ENCODE measurements at places on chromosomes 7 and 10. TPM values are rescaled to one million over a fixed set of nuclear protein-coding genes. Genes with fewer than 3 reads are reported as not detected.
A peak's percentile ranks its signal among the peaks of the same experiment; 100 is the strongest.

Gene IDE
- 27.0 TPM for total RNA-seq

Gene PAPOLB
- not detected for total RNA-seq

- H3K4me3 ChIP-seq: peak overlapping the region; percentile 89
- peaks cover 98% of the 10 kb centered on the region for H3K4me1 ChIP-seq
- no peaks in the 10 kb centered on the region for H3K27me3 ChIP-seq
Observed at GRCh38 chr10:14583252-14583651, 191.4 kb downstream of the FAM107B start.

GRCh38 chr7:35734001-35734483 is 39.1 kb upstream of the HERPUD2 start:
- no peak for DNase-seq
- peaks cover 12% of the 10 kb centered on the region for H3K4me1 ChIP-seq
- H3K27me3 ChIP-seq: no peaks in the 10 kb centered on the region
- H3K36me3 ChIP-seq: no peaks in the 10 kb centered on the region
- H3K4me3 ChIP-seq: no peak overlapping the region

Gene CHST3
- total RNA-seq: not detected

Gene C10orf53
- total RNA-seq: not detected

Gene NUTM2A
- 0.88 TPM for total RNA-seq

DNA sequence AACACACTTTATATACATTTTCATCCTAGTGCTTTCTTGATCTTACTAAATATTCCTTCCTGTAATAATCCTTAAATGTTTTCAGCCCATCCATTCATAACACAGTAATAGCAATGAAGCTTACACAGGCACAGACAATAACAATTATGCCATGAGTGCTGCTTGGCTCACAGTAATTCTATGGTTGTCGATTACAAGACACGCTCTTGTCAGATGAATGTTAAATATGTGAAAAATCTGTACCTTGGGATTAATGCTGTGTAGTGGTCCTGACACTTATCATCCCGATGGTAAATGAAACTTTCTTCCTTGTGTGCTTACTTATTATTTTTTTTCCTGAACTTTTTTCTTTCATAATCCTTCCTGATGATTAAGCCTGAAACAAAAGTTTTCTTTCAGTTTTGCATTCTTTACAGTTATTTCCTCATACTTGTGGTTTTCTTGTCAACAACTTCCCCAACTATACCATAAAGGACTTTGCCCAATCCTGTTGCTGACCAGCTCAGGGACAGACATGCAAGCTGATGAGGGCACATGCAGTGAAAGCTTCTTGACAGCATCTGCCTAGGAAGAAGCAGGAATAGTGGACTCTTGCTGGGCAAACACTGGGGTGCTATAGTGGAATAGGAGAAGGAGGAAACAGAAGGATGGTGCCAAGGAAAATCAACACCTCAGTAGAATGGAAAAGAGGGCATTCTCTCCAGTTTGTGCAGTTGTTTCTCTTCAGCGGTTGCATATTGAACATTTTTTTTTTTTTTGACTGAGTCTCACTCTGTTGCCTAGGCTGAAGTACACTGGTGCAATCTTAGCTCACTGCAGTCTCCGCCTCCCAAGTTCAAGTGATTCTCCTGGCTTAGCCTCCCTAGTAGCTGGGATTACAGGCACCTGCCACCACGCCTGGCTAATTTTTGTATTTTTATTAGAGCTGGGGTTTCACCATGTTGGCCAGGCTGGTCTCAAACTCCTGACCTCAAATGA is 6.7 kb upstream of the MGAM2 start:
- no peaks in the 10 kb centered on the region for H3K4me1 ChIP-seq
- no peak for DNase-seq
- no peaks in the 10 kb centered on the region for H3K36me3 ChIP-seq

Gene EEPD1
- total RNA-seq: 1.2 TPM

Gene INHBA
- total RNA-seq: not detected

DNA sequence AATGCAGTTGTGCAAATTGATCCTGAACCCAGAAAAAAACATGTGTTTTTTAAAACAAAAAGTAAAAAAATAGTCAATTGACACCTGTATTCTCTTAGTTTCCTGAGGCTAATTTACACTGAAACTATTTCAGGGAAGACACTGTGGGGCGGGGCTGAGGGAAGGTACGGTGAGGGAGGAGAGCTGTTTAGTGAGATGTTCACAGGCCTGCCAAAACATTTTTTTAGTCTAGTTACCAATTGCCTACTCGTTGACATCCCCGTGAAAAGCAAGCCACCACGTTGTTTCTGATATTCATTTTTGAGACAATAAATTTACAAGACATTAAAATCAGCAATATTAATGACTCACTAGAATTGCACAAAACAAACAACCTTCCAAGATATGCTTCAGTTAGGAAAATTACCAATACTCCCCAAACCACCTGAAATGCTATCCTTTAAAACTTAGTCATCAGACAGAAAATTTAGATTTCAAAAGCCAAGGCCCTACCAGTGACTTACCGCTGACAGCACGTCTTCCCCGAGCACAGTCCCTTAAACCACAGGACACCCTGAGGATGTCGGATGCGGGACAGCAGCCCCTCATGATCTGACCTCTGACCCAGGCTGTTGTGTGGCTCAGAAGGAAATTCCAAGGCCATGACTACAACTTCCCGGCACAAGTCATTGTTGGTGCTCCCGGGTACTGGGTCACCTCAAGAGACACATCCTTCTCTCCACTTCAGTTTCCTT is 279.2 kb downstream of the PRPF18 start:
- DNase-seq: no peak
- peaks cover 39% of the 10 kb centered on the region for H3K4me1 ChIP-seq
- no peaks in the 10 kb centered on the region for H3K27me3 ChIP-seq

Gene TBXAS1
- 2.7 TPM for total RNA-seq

Gene FFAR4
- total RNA-seq: not detected

DNA sequence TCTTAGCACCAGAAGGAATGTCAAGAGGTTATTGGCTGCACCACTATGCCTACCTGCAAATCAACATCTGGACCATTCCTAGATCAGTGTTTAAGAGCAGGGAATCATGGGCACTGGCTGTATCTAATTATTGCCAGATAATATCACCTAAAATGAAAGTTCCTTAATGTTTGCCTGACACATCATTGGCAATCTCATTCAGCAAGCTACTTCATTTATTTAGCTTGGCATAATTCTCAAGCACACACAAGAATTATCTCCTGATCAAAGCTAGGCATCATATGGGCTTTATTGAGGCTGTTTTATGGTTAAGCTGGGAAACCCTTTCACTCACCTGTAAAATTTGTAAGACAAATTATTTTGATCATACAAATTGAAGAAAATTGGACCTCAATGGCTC is 581.7 kb downstream of the INHBA start:
- H3K27ac ChIP-seq: no peak overlapping the region
- no peaks in the 10 kb centered on the region for H3K36me3 ChIP-seq
- DNase-seq: no peak
- H3K4me1 ChIP-seq: no peaks in the 10 kb centered on the region

- H3K36me3 ChIP-seq: no peaks in the 10 kb centered on the region
- peaks cover 4% of the 10 kb centered on the region for H3K27me3 ChIP-seq
- no peak for DNase-seq
- no peak overlapping the region for H3K4me3 ChIP-seq
Observed at GRCh38 chr10:627032-627992, 62.2 kb downstream of the DIP2C start.

GRCh38 chr7:74002474-74003017 is 25.4 kb upstream of the ELN start:
- H3K4me3 ChIP-seq: peak overlapping the region; percentile 45
- DNase-seq: no peak
- no peak overlapping the region for H3K27ac ChIP-seq
- H3K4me1 ChIP-seq: peaks cover 15% of the 10 kb centered on the region
- no peaks in the 10 kb centered on the region for H3K36me3 ChIP-seq

GRCh38 chr10:79355420-79356017 is 8.2 kb downstream of the PPIF start:
- no peak overlapping the region for H3K4me3 ChIP-seq
- no peak for DNase-seq
- no peaks in the 10 kb centered on the region for H3K27me3 ChIP-seq
- H3K36me3 ChIP-seq: peaks cover 53% of the 10 kb centered on the region

Gene GPC2
- total RNA-seq: 40.1 TPM

GRCh38 chr10:80156216-80156615 is 23.7 kb downstream of the PLAC9 start:
- no peaks in the 10 kb centered on the region for H3K27me3 ChIP-seq
- no peak overlapping the region for H3K27ac ChIP-seq
- peaks cover 12% of the 10 kb centered on the region for H3K36me3 ChIP-seq
- no peak for DNase-seq
- H3K4me3 ChIP-seq: no peak overlapping the region
- H3K4me1 ChIP-seq: peaks cover 20% of the 10 kb centered on the region

Gene NKX6-2
- total RNA-seq: not detected

GRCh38 chr10:14692344-14693076 is 82.2 kb downstream of the FAM107B start:
- H3K4me3 ChIP-seq: no peak overlapping the region
- H3K36me3 ChIP-seq: no peaks in the 10 kb centered on the region
- no peak overlapping the region for H3K27ac ChIP-seq
- H3K27me3 ChIP-seq: no peaks in the 10 kb centered on the region
- H3K4me1 ChIP-seq: peaks cover 5% of the 10 kb centered on the region

DNA sequence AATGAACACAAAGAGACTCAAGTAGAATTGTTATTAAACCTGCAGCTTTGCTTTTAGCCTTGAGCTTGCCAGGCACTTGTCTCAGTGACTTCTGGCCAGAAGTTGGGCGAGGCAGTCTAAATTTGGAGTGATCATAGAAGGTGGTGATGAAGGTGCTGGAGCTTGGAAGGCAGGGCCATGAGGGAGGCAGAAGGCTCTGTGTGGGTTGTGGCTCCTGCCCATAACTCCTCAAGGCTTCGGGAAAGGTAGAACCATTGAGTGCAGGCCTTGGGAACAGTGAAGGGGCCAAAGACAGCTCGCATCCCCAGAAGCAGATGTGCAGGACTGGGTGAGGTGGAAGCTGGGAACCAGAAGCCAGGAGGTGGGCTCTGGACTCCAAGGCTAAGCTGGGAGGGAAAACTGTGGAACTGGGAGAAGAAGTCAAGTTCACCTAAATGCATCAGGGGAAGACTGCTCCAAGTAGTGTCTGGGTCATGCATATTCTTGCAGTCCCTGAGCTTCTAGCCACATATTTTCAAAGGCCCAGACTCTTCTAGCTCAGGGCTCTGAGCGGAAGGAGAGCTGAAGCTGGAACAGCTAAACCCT is 111.1 kb upstream of the HABP2 start:
- no peak overlapping the region for H3K27ac ChIP-seq
- DNase-seq: no peak
- H3K4me1 ChIP-seq: no peaks in the 10 kb centered on the region
- peaks cover 1% of the 10 kb centered on the region for H3K27me3 ChIP-seq

GRCh38 chr7:76260171-76260703 is 42.2 kb upstream of the HSPB1 start:
- peak; percentile 56 for DNase-seq
- no peaks in the 10 kb centered on the region for H3K36me3 ChIP-seq
- peaks cover 6% of the 10 kb centered on the region for H3K4me1 ChIP-seq
- no peak overlapping the region for H3K4me3 ChIP-seq
- peaks cover 35% of the 10 kb centered on the region for H3K27me3 ChIP-seq
- no peak overlapping the region for H3K27ac ChIP-seq

Gene GDF10
- total RNA-seq: 0.75 TPM

Gene SHTN1
- total RNA-seq: 0.25 TPM

GRCh38 chr10:13972609-13973008 is 358.1 kb downstream of the FRMD4A start:
- DNase-seq: no peak
- no peaks in the 10 kb centered on the region for H3K36me3 ChIP-seq
- no peak overlapping the region for H3K27ac ChIP-seq
- no peaks in the 10 kb centered on the region for H3K27me3 ChIP-seq
- H3K4me1 ChIP-seq: no peaks in the 10 kb centered on the region

Gene PLEKHS1
- not detected for total RNA-seq

Gene EMX2
- not detected for total RNA-seq

GRCh38 chr7:30687604-30688003 is 5.3 kb upstream of the CRHR2 start:
- H3K4me1 ChIP-seq: peaks cover 17% of the 10 kb centered on the region
- no peak for DNase-seq
- H3K27ac ChIP-seq: no peak overlapping the region
- no peaks in the 10 kb centered on the region for H3K36me3 ChIP-seq
- H3K4me3 ChIP-seq: no peak overlapping the region
- H3K27me3 ChIP-seq: peaks cover 33% of the 10 kb centered on the region

GRCh38 chr10:3060481-3060889 is 6.9 kb upstream of the PFKP start:
- H3K4me1 ChIP-seq: peaks cover 7% of the 10 kb centered on the region
- H3K27me3 ChIP-seq: peaks cover 5% of the 10 kb centered on the region

Gene SFTPA2
- total RNA-seq: not detected

GRCh38 chr10:6347391-6347951 is 144.7 kb downstream of the PFKFB3 start:
- H3K36me3 ChIP-seq: no peaks in the 10 kb centered on the region
- H3K27ac ChIP-seq: peak overlapping the region; percentile 93
- no peak for DNase-seq
- H3K4me3 ChIP-seq: peak overlapping the region; percentile 70

DNA sequence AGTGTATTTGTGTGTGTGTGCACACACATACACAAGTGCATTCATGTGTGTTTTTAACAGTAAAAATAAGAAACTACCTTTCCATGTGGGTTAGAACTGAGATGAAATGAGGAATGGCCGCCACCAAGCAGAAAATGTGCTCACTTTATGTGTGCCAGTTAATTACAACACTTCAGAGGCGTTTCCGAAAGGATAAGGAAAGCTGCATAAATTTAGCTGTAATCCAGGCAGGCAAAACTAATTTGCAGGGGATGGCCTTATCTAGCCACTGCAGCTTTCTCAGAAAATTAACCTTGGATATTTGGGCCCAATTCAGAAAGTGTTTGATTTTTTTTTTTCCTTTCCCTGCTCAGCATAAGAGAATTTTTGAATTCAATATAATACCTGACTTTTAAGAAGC is 328.8 kb upstream of the PHF14 start:
- no peaks in the 10 kb centered on the region for H3K36me3 ChIP-seq
- H3K27me3 ChIP-seq: no peaks in the 10 kb centered on the region
- no peak for DNase-seq
- no peak overlapping the region for H3K4me3 ChIP-seq
- peaks cover 21% of the 10 kb centered on the region for H3K4me1 ChIP-seq

GRCh38 chr7:157964016-157964415 is 623.6 kb downstream of the PTPRN2 start:
- no peak for DNase-seq
- H3K4me3 ChIP-seq: no peak overlapping the region
- peaks cover 2% of the 10 kb centered on the region for H3K36me3 ChIP-seq
- peaks cover 11% of the 10 kb centered on the region for H3K27me3 ChIP-seq

DNA sequence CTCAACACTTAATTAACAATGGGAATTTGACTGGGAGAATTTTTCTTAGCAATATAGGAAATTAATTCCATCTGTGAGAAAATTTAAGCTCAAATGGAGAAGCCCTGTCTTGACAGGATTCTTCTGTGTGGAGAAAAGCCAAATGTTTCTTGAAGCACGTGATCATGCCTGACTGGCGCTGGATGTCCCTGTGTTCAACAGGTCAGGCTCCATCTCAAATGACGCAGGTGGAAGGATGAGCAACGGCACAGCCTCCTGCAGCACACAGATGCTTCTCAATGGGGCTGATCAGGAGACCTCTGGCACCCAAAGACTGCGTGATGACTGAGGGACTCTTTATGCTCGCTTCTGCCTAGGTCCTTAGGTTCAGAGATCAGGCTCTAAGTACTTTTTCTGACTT is 143.8 kb downstream of the RSU1 start:
- no peak overlapping the region for H3K4me3 ChIP-seq
- H3K27me3 ChIP-seq: no peaks in the 10 kb centered on the region
- H3K4me1 ChIP-seq: peaks cover 4% of the 10 kb centered on the region
- peaks cover 45% of the 10 kb centered on the region for H3K36me3 ChIP-seq
- no peak for DNase-seq

Gene KCNIP2
- 2.5 TPM for total RNA-seq

- no peaks in the 10 kb centered on the region for H3K36me3 ChIP-seq
- no peak overlapping the region for H3K27ac ChIP-seq
- H3K4me1 ChIP-seq: no peaks in the 10 kb centered on the region
- no peaks in the 10 kb centered on the region for H3K27me3 ChIP-seq
Observed at GRCh38 chr7:41336455-41336952, 366.4 kb downstream of the INHBA start.

All from naive thymus-derived CD8-positive, alpha-beta T cell (primary cell).